ENCODE measurements at places on chromosomes 2 and 18.

GRCh38 chr18:49151482-49151881, 200.7 kb upstream of the SMAD7 start:
- DNase-seq: no peak

DNA sequence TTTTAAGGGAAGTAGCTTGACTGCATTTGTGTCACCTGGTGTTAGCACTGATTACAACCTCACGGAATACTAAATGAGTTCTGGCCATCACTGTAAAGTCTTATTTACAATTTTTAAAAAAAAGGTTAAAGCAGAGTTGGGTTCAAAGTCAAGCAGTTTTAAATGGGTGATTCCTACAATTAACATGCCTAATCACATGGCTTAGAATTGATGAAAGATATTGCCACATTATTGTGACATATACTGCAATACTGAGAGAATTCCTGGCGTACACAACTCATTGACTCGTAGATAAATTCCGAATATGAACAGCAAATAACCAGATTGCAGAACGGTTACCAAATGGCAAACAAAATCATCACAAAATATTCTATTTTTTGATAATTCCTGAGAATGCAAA, 34.2 kb downstream of the ROCK2 start:
- DNase-seq: no peak

DNA sequence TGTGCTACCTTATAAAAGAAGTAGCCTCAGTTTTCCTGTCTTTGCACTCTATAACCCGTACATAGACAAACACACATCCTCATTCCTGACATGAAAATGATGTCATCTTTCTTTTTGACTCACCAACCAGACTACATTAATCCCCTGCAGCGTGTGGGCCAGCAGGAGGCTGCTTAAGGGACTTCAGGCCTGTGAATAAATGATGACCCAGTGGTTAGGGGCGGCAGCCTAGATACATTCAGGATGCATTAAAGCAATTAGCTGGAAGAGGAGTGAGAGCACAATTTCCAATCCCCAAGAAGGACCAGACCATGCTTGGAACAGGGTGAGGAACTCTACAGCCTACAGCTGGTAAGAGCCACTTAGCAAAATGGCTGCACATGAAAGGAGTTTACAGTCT, 57.3 kb upstream of the KLF7 start:
- DNase-seq: no peak

DNA sequence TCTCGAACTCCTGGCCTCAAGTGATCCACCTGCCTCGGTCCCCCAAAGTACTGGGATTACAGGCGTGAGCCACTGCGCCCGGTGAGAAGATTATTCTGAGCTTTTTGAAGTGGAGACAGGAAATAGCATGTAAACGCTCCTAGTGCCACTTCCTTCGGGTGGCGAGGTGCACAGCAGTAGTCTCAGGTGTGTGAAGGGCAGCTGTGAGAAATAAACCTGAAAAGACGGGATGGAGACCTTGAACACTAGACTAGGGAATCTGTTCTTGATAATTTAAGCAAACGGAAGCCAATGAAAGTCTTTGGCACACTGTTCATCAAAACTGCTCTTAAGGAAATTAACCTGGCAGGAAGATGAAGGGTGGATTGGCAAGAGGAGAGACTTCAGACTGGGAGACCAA, 439 bp upstream of the PLEKHH2 start:
- no peak for DNase-seq

GRCh38 chr2:53631313-53632125, 136.1 kb upstream of the CHAC2 start:
- DNase-seq: no peak

DNA sequence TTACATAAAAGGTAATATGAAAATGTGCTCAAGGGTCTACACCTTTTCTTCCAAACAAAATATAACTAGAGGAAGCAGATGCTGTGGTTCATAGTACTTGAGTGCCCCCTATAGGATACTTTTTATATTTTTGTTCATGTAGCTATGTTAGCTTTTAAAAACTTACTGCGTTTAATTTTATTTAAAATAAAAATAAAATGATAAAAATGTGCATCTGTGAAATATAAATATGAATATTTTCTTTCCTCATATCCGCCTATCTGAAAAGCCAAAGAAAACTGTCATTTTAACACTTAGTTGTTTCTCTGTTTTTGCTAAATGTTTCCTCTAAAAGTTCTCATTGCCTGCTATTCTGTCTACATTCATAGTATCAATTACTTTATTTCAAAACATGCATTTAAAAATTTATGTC, 9.6 kb upstream of the LRP1B start:
- DNase-seq: peak; percentile 5
